ENCODE measurements at places on chromosomes 12 and 14.

DNA sequence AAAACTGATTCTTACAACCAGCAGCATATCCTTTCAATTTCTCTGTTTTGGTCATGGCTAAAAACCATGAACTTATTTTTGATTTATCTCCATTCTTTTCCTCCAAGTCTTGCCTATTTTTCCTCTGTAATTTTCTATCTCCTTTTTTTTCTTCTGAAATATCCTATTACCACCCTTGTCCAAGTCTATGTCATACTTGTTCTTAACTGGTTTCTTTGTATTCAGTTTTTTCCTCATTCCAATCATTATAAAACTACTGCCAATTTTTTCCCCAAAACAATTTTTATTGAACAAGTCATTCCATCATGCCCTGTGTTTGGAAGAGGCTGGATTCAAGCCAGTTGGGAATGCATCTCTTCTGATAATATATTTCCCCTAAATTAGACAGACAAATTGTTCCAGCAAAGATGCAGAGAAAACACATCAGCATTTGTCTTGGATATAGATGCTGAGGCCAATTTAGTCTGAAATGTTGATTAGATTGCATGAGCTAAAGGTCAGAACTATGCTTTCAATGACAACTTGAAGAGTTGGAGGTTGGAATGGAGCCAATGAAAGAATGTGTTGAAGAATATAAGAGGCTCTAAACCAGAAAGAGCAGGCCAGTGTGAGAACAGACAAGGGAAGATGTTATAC lies 30.7 kb downstream of the OTOGL start:
- no peak for DNase-seq

- no peak for DNase-seq
Measured at GRCh38 chr14:79256380-79256779, 954.9 kb downstream of the DIO2 start.

GRCh38 chr12:118307069-118307954 lies 65.4 kb downstream of the TAOK3 start:
- peak; percentile 65 for DNase-seq

DNA sequence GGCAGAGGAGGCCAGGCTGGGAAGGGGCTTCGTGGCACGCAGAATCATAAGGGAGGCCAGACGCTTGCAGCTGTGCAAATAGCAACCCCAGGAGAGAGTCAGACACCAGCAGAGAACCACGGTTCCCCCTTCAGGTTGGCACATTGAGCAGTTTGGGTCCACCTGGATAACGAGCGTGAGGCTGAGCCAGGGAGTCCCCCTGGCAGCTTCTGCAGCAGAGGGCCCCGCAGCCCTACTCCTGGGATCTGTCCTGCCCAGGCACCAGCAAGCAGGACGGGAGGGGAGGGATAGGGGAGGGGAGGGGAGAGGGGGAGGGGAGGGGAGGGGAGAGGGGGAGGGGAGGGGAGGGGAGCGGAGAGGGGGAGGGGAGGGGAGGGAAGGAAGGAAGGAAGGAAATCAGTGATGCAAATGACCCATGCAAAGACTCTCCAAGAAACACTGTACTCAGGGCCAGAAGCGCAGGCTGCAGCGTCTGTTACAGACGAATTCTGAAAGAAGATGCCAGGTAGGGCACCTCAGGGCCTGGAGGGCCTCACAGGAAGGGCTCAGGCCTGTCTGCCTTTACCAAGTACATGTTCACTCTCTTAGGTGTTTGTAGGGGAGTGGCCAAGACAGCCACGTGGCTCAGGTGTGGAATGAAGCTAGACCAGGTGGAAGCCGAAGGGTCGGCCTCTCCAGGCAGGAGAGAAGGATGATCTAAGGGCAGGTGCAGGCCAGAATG lies 32.3 kb upstream of the MMP17 start:
- DNase-seq: no peak

- no peak for DNase-seq
Measured at GRCh38 chr14:80313806-80314205, 102.5 kb upstream of the DIO2 start.

- DNase-seq: no peak
Measured at GRCh38 chr14:92224358-92224954, 98.5 kb upstream of the SLC24A4 start.

- DNase-seq: no peak
Measured at GRCh38 chr12:31752450-31752849, 23.6 kb upstream of the AMN1 start.

DNA sequence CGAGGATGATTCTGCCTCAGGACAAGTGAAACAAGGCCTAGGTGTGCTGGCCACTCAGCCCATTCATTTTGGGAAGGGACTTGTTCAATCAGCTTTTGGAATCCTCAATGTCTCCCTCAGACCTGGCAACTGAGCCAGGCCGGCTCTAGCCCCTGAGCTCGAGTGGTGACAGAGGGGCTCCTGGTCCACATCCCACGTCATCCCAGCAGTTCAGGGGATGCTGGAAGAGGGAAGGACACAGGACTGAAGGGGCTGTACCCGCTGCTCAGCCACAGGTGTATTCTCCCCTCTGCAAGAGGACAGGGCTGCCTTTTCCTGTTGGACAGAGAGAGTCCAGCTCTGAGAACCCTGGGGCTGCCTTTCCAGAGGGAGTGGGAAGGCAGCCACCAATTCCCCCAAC lies 244.6 kb upstream of the SFSWAP start:
- DNase-seq: no peak

GRCh38 chr12:93460003-93460402 lies 7.3 kb upstream of the MRPL42 start:
- no peak for DNase-seq

- no peak for DNase-seq
Measured at GRCh38 chr14:80919622-80920021, 21.9 kb downstream of the CEP128 start.
